ENCODE measurements at places on chromosomes 2 and 18. TPM values are rescaled to one million over a fixed set of nuclear protein-coding genes. Genes with fewer than 3 reads are reported as not detected.

Gene DUSP19
- total RNA-seq: 5.6 TPM

Gene FAM237A
- total RNA-seq: not detected

Gene TTC39C
- total RNA-seq: 14.6 TPM

Gene RPRM
- 0.27 TPM for total RNA-seq

Gene INO80D
- total RNA-seq: 26.0 TPM

Gene CCNT2
- total RNA-seq: 44.0 TPM

Gene SPP2
- total RNA-seq: not detected

Gene RIT2
- not detected for total RNA-seq

Gene GAL3ST2
- total RNA-seq: not detected

Gene SATB2
- 5.0 TPM for total RNA-seq

Gene STPG4
- 0.77 TPM for total RNA-seq

Gene SIGLEC15
- total RNA-seq: 0.35 TPM

Gene CTDSP1
- total RNA-seq: 168 TPM

Gene ZNF396
- 4.4 TPM for total RNA-seq

Gene TMEM200C
- 0.50 TPM for total RNA-seq

Gene CFC1
- not detected for total RNA-seq

Gene C2orf92
- 15.1 TPM for total RNA-seq

Gene EML6
- total RNA-seq: 2.5 TPM

Gene GAREM1
- 10.3 TPM for total RNA-seq

DNA sequence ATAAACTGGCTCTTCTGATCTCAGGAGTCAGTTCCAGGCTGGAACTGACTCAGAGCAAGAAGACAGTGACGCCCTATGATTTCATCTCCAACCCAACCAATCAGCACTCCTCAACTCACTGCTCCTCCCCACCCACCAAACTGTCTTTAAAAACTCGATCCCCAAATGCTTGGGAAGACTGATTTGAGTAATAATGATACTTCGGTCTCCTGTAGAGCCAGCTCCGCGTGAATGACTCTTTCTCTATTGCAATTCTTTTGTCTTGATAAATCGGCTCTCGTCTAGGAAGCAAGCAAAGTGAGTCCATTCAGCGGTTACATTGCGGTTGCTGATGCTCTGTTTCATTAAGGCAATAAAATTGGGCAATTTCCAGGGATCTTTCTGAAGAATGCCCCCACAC is 1025.3 kb upstream of the CNTNAP5 start:
- no peak for DNase-seq

- DNase-seq: no peak
Observed at GRCh38 chr2:72533765-72534164, 292.1 kb downstream of the EXOC6B start.

DNA sequence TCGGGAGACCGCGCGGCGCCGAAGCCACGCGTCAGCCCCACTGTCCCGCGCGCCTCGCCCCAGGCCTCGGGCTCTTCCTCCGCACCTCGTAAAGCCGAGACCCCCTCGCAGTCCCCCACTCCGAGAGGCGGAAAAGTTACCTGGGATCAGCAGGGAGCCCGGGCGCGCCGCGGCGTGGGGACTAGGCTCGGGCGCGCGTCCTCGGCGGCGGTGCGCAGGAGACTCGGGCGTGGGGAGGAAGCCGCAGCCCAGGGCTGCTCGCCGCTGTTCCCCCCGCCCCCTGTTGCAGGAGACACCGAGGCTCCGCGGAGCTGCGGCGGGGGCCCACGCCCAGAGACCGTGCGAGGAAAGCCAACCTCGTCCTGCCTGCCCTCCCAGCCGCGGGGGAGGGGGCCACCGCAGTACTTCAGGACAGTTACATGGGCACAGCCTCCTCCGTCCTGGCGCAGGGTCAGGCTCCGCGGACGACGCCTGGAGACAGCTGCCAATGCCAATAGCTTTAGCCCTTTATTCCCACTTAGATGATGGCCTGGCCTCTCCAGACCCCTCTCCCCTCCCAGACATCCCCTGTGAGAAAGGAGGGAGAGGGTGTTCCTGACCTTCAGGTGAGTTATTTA is at the start of gene EPB41L3:
EPB41L3 (minus strand) TSS at position 225 of the 617 bp plus-strand sequence. CDS start 54,814 bp downstream, outside the sequence.
- peak; percentile 69 for DNase-seq

DNA sequence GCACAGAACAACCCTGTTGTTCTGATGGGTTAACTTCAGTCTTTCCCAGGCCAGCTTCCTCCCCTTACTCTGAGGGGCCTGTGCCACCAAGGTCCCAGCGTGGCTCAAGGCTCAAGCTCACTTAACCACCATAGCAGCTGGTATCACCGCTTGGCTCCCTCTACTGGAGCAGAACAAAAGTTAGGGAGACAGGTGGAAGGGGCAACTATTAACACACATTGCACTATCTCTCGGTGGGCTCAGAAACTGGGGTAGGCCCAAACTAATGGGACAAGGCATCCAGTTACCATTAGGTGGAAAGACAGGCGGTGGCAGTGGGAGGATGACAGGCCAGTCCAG is 88.7 kb upstream of the ATL2 start:
- DNase-seq: no peak

GRCh38 chr18:55657572-55658331 is 69.8 kb upstream of the TCF4 start:
- no peak for DNase-seq

DNA sequence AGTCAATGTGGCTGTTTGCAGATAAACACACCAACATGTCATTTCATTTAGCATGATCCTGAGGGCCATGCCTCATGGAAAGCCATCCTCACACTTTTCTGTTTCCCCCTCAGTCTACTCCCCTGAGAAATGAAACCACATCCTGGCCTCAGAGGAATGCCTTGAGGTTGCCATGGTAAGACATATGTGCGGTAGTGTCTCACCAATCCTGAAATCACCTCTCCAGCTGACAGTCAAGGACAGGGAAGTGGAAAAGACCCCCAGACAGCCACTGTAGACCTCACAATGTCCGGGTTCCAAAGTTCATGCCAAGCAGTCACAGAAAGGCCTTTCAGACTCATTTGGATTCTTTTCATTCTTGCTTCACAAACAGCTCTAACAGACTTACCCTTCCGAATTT is 175.2 kb upstream of the PKDCC start:
- no peak for DNase-seq

DNA sequence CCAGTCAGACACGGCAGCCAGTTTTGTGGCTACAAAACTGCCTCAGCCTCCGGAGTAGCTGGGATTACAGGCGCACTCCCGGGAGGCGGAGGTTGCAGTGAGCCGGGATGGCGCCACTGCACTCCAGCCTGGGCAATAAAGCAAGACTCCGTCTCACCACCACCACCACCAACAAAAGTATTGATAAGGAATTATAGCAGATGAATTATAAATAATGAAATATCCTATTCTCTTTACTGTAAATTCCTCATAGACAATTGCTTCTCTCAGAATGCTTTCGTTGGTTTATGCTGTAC is 1.4 kb upstream of the FAM161A start:
- DNase-seq: no peak

- no peak for DNase-seq
Observed at GRCh38 chr2:11420671-11421070, 45.3 kb downstream of the E2F6 start.

GRCh38 chr2:80706951-80707350 is 402.4 kb upstream of the LRRTM1 start:
- no peak for DNase-seq

- DNase-seq: no peak
Observed at GRCh38 chr2:85244828-85245227, 83.0 kb downstream of the TGOLN2 start.

GRCh38 chr2:230772156-230772555 is 59.5 kb downstream of the CAB39 start:
- no peak for DNase-seq

DNA sequence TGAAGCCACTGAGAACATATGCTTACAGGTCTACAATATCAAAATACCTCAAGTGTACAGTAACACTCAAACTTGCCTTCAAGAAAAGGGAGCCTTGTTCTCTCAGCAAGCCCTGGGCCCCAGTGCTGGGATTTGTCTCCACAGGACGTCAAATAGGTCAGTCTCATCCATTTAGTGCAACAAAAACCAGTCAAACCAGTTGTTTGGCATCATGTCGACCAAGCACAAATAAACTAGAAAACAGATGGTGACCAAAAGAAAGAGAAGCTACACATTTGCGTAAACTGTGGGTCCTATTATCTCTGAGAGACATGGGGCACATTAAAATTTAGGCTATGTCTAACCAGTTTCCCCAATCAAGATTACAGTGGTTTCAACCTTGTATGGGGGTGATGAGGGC is 182.6 kb upstream of the PKDCC start:
- no peak for DNase-seq

DNA sequence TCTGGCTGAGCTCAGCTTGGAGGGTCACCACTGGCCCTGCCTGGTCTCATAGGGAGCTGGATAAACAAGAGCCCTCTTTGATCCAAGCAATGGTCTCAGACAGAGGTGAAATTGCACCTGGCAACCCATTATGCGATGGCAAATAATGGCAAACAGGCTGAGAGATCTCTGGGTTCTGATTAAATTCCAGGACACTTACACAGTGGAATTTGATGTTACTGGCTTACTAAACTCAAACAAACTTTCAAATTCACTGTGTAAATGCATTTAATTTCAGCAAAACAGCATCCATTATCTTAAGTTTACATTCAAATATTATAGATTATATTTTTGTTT is 19.5 kb upstream of the STAT4 start:
- DNase-seq: no peak

GRCh38 chr2:64213532-64214275 is 69.5 kb upstream of the PELI1 start:
- no peak for DNase-seq

DNA sequence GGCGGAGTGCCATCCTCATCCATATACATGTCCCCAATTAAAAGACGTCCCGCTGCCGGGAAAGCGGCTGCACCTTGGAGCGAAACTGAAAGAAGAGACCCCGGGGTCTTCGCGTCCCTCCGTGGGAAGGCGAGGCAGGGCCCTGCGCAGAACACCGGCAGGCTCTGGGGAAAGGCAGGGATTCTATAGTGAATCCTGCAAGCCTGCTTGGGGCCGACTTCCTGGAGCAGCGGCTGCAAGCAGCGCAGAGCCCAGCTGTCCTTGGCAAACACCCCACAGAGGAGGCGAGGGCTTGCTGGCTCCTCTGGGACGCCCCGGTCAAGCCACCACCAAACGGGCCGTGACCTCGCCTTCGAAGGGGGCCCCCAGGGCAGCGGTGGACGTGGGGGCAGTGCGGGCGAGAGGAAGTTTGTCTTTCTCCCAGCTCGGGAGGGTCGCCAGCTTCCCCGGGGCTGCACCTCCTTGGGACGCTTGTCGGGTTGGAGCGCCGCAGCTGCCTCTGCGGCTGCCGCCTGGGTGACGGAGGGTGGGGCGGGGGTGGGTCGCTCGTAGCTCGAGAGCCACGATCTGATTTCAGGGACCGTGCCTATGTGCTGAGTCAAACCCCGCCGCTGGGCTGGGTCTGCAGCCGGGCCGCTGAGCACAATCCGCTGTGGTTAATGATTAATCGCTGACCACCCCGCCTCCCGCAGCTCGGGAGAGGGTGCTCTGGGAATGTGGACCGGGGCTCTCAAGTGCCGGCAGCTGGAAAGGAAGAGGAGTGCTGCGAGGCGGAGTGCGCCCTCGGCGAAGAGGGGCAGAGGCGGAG is 486 bp upstream of the GPR39 start:
- DNase-seq: peak; percentile 94

GRCh38 chr2:181517685-181518301 is 60.6 kb downstream of the ITGA4 start:
- no peak for DNase-seq

GRCh38 chr2:158796652-158797051 is 1.5 kb downstream of the DAPL1 start:
- DNase-seq: no peak

DNA sequence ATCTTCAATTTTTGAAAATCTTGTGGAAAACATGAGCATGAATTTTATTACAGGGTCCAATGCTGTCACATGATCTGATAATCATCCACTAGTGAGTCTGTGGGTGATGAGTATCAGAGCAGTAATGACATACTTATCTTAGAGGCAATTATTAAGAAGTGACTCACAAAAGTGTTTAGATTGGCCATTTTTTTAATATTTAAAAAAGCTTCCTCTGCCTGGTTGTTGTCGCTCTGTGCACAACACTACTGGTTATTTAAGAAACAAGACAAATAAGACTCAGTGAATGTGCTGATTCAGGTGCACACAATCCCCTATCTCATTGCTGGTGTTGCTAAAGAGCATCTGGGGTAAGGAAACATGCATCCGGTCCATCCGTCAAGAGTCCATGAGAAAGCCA is 665.8 kb upstream of the ZEB2 start:
- no peak for DNase-seq

DNA sequence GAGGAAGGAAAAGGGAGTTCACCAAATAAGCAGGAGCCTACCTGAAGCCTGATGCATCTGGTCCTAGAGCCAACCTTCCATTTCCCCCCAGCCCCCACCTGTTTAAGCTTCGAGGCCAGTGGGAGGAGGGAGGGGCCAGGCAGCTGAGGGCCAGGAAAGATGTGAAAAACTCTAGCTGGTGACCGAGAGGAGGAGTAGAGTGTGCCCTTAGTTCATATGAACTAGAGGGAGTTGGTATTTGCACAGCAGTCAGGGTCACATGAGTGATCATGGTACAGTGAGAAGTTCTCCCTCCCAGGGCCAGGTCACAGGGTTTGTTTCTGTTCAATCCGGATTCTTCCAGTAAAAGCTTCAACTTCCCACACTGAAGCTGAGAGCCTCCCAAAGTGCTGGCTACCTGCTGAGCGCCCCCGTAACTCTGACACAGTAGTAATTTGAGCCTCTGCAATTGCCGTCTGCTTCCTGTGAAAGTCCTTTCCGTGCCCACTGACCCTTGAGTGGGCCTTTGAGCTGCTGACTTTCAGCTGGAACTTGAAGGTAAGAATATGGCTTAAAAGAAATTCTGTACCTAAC is at the start of gene SULT1C2:
SULT1C2 (plus strand) TSS at position 362 of the 573 bp plus-strand sequence. CDS start 4,773 bp downstream, outside the sequence.
- no peak for DNase-seq

- peak; percentile 39 for DNase-seq
Observed at GRCh38 chr2:240932001-240932723, 26.0 kb downstream of the CROCC2 start.

GRCh38 chr2:225233234-225233633 is 166.3 kb upstream of the NYAP2 start:
- no peak for DNase-seq

DNA sequence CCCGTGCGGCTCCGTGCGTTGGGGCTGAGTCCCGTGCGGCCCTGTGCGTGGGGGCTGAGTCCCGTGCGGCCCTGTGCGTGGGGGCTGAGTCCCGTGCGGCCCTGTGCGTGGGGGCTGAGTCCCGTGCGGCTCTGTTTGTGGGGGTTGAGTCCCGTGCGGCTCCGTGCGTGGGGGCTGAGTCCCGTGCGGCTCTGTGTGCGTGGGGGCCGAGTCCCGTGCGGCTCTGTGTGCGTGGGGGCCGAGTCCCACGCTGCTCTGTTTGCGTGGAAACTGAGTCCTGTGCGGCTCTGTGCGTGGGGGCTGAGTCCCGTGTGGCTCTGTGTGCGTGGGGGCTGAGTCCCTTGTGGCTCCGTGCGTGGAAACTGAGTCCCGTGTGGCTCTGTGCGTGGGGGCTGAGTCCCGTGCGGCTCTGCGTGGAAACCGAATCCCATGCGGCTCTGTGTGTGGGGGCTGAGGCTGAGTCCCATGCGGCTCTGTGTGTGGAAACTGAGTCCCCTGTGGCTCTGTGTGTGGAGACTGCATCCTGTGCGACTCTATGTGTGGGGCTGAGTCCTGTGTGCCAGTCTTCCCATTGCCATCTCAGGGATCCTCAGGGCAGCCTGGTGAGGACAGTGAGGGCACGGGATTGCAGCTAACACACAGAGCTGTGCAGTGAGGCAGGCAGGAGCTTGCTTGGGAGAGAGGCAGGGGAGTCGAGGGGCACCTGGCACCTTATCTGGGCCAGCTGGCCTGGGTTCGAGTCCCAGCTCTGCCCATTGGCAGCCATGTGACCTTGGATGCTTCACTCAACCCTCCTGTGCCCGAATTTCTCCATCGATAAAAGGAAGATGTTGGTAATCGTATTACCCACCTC is 44.5 kb downstream of the LDLRAD4 start:
- no peak for DNase-seq

GRCh38 chr2:137379186-137379585 is 585.1 kb upstream of the HNMT start:
- no peak for DNase-seq

Measured in lower lobe of right lung (tissue), 2 donors.